ENCODE measurements at places on chromosomes 16 and 17.

GRCh38 chr17:77684803-77685798 lies 273.4 kb upstream of the TNRC6C start:
- no peak for DNase-seq

- DNase-seq: no peak
Measured at GRCh38 chr16:8023326-8023725, 567.0 kb downstream of the TMEM114 start.

DNA sequence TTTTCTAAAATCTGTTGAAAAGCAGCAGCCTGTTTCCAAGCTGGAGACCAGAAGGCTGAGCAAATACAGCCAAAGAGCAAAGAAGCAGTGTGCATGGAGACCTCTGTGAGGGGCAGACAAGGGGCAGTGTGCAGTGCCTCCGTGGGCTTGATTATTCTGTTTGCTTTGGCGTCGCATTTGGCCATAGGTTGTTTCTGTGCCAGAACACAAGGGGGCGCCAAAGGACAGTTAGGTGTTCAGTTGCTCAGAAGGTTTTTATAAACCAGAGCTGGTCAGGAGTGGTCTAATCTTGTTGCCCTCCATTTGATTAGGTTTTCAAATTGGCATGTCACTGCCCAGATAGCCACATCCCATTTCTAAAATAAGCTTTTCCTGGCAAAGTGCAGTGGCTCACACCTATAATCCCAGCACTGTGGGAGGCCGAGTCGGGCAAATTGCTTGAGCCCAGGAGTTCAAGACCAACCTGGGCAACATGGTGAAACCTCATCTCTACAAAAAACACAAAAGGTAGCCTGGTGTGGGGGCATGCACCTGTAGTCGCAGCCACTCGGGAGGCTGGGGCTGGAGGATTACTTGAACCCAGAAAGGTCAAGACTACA lies 10.6 kb downstream of the MYH3 start:
- no peak for DNase-seq

DNA sequence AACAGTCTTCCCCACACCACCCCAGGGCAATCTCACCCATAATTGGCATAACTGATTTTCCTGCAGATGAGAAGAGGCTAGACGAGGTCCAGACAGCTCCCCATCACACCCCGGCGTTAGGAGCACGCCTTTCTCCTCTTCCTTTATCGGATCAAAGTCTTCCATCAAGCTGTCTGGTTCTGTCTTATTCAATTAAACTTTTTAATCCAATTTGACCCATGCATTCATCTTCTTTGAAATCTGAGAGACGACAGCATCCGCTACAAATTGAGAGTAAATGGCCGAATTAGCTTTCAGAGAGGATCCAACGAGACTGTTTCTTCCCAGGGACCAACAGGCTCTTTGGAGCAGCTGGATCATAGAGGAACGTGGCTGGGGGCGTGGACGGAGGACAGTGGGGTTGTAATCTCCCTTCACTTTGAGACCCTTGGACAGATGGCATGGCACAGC lies 44.4 kb upstream of the GPRC5B start:
- no peak for DNase-seq

DNA sequence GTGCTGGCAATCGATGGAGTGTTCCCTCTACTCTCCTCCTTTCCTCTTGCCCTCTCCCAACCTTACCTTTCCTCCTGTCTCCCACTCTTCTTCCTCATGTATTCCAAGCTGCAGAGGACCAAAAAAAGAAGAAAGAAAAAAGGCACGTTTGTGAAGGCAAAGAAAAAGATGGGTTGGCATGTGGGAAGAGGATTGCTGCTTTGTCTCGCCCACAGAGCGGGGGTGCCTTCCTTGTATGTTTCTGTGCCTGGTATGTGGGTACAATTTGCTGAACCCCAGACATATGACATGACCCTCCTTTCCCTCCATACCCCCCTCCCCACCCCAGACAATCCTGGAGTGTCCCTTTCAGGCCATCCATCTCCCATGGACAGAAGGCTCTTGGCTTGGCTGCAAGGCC lies 13.1 kb upstream of the CTCF start:
- DNase-seq: no peak

GRCh38 chr16:50571786-50572185 lies 23.6 kb downstream of the NKD1 start:
- DNase-seq: no peak

DNA sequence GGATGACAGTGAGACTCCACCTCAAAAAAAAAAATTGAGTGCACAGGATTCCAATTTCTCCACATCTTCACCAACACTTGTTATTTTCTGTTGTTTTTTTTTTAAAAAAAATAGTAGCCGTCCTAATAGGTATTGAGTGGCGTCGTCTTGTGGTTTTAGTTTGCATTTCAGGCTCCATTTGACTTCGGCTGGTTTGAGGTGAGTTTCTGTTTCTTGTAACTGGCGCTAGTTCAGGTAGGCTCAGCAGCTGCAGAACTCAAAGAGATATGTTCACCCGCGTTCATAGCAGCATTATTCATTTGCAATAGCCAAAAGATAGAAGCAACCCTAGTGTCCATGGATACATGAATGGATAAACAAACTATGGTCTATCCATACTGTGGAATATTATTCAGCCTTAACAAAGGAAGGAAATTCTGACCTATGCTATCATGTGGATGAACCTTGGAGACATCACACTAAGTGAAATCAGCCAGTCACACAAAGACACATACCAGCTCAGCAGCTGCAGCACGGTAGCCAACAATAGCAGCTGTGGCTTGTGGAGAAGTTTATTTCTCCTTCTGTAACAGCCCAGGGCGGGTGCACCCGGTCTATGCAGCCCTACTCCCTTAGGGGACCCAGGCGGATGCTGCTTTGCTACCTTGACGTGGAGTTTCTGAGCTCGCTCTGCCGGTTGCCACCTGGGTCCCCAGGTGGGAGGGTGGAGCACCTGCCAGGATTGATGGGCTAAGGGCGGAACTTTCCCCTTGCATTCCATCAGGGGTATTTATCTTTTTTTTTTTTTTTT lies 44.9 kb downstream of the TMEM235 start:
- DNase-seq: no peak

- DNase-seq: no peak
Measured at GRCh38 chr17:27519550-27519949, 63.3 kb downstream of the KSR1 start.

DNA sequence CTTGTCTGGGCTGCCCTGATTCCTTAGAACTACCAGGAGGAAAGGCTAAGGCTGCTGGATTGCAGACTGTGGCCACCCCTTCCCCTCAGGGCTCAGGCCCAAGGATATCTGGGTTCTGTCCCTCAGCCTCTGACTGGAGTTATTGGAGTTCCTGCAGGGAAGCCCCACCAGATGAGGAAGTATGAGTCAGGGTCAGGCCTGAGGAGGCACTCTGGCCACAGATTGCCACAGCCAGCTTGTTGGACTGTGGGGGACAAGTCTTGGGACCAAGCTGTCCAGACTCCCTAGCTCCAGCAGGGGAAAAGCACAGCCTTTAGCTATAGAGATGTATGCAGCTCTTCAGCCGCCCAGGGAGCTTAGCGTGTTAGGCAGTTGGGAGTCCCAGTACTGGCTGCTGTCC lies 381.9 kb upstream of the TOM1L1 start:
- DNase-seq: no peak

GRCh38 chr16:81185416-81185815 lies 53.1 kb upstream of the BCO1 start:
- DNase-seq: no peak

DNA sequence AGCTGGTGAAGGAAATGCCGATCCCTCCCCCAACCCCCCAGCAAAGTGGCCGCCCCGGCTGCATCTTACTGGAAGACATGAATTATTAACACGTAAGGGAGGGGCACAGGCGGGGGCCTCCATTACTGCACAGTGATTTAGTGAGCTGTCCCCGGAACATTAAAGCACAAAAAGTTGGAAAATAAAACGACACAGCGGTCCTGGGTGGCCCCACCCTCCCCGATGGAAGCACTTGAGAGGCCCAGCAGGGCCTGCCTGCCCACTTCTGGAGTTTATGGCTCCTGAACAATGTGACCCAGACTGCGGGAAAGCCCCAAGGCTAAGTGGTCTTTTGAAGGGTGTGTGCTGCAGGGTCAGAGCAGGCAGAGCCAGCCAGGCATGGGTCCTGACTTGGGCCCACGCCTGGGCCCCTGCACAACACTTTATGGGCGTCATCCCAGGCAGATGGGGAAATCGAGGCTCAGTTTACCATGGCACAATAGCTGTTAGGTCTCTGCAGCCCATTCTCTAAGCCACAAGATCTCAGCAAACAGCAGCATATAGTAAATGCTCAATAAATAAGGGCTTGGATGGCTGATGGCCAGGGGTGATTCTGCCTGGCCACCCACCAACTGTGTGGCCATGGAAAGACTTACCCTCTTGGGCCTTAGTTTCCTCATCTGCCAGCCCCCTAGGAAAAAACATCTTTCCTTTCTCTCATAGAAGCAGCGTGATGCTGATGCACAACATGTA lies 22.8 kb downstream of the CCDC102A start:
- no peak for DNase-seq

- DNase-seq: no peak
Measured at GRCh38 chr17:58341861-58342475, 10.0 kb downstream of the SUPT4H1 start.

- DNase-seq: no peak
Measured at GRCh38 chr17:1577583-1578013, 15.0 kb upstream of the PITPNA start.

DNA sequence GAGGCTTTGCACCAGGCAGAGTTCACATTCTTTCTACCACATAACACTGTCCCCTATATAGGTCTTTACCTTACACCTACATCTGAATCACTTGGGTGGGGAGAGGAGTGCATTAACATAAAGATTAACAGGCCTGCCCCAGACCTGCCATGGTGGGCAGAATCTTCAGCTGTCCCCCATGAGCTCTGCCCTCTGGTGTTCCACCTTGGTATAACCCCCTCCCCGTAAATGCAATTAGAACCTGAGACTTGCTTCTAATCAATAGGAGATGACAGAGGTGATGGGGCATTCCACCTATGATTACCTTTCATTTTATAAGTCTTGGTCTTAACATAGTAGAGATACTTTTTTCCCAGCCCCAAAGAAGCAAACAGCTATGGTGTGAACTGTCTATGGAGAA lies 20.4 kb upstream of the GRIN2A start:
- DNase-seq: no peak

DNA sequence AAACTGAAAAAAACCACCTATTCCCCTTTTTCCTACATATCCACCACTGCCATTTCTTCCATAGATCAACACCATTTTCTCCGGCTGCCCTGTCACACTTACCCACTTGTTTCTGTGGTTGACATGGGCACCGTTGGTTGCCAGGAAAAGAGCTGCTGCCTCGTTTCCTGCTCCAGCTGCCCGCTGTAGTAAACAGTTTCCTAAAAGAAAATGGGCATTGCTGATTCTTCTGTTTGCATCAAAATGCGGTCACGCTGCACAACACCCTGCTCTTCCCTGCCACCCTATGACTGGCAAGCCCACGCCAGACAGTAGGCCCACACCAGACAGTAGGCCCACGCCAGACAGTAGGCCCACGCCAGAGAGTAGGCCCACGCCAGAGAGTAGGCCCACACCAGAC lies 46.3 kb downstream of the CYB5D2 start:
- DNase-seq: no peak

- DNase-seq: no peak
Measured at GRCh38 chr16:50457423-50457822, 88.6 kb upstream of the BRD7 start.

- DNase-seq: no peak
Measured at GRCh38 chr16:3171855-3172593, 16.0 kb upstream of the OR1F1 start.

DNA sequence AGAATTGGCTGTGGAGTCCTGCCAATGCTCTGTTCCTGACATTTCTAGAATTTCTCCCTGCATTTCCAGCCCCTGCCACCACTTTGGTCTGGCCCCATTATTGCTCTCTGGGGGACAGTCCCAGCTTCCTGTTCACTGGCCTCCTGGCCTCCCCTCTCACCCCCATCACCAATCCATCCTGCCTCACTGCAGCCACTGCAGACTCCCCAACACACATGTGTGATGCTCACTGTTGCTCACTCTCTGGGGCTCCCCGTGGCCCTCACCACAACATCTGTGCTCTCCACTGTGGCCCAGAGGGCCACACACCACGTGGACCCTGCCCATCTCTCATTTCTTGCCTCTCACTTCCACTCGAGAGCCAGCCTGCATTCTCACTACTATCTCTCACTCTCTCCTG lies 64.6 kb downstream of the SREBF1 start:
- DNase-seq: no peak

DNA sequence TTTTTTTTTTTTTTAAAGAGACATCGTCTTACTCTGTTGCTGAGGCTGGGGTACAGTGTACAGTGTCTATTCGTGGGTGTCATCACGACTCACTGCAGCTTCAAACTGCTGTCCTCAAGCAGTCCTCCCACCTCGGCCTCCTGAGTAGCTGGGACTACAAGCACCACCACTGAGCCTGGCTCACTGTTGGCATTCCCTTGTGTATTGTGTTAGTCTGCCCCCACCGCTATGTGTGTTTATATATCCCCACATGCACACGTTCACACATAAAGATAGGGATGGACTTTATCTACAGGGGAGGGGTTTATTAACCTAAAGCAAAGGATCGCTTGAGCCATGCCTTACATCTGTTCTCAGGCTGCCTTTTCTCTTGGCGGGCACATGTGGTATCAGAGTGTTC lies 63.8 kb downstream of the SEC14L1 start:
- DNase-seq: no peak

DNA sequence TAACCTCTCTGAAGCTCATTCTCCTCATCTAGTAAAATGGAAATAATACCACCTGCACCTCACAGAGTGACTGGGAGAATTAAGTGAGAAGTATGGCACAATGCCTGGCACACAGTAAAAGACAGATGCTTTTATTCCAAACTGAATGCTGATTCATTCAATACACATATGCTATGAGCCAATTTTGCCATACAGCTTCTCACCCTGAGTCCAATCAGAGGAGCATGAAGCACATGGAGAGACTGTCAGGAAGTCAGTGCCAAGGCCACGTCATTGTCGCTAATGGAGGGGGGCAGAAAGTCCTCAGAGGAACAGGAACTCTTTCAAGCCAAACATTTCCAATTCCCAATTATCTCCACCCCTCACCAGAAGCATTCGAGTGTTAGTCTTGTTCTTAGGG lies 11.6 kb downstream of the MKS1 start:
- DNase-seq: no peak

DNA sequence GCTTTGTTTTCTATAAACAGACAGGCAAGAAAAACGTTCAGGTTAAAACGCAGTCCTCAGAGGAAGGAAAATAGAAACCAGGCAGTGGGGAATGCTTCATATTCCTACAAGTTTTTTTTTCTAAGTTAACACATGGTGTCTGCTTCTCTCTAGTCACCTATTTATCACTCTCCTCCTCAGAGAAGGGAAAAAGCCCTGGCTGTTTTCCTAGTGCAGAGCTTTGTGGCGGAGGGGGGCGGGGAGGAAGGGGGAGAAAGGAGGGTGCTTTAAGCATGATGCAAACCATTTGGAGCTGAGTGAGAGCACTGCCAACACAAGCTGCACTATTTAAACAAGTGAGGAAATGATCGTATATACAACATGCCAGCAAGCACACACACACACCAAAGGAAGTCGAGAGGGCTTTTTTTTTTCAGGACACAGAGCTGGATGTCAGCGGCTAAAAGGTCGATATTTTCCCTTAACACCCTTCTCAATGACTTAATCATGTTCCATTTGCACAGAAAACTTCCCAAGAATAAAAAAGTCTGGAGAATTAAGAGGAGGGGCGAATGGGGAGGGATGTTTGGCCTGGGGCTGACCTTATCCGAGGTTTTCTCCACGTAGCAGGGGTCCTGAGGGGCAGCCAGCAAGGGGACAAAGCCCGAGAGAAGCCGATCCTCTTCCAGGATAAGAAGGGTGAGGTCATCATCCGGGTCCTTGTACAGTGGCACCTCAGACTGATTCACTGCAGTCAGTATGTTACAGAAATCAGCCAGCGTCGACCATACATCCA lies 117.4 kb downstream of the HIC1 start:
- DNase-seq: no peak

GRCh38 chr17:39903158-39903884 lies 15.1 kb downstream of the GSDMB start:
- DNase-seq: no peak
